ENCODE measurements at places on chromosomes 12 and 14. TPM values are rescaled to one million over a fixed set of nuclear protein-coding genes. Genes with fewer than 3 reads are reported as not detected.
A peak's percentile ranks its signal among the peaks of the same experiment; 100 is the strongest.

GRCh38 chr14:99316281-99317163 lies 44.5 kb upstream of the BCL11B start:
- no peak for DNase-seq

The CMKLR1 gene
- not detected for total RNA-seq

GRCh38 chr14:32656601-32657000 lies 282.1 kb upstream of the NPAS3 start:
- DNase-seq = no peak

- DNase-seq = no peak
Observed at GRCh38 chr12:12486661-12487240, 75.9 kb downstream of the DUSP16 start.

DNA sequence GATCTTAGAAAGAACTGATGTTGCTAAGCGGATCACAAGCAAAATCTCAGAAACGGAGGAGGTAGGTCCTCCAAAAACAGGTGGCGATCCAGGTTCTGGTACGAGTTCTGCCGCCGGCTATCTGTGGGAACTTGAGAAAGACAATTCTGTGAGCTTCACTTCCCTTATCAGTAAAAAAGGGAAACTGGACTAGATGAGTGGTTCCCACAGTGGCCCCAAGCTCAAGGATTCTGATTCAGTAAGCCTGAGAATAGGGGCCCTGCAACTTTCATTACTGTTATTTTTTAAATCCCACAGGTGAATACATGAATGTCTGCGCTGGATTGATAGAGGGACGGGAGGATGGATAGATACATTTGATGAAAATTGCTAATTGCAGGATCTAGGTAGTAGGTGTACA lies 160.2 kb downstream of the PPM1H start:
- no peak for DNase-seq

The AMHR2 gene
- total RNA-seq = not detected

- DNase-seq = no peak
Observed at GRCh38 chr14:67413806-67414769, 2.1 kb upstream of the PLEK2 start.

GRCh38 chr12:92199819-92200576 lies 54.4 kb upstream of the BTG1 start:
- no peak for DNase-seq

- no peak for DNase-seq
Observed at GRCh38 chr14:102180248-102180998, 40.7 kb downstream of the WDR20 start.

GRCh38 chr12:49428793-49429192 lies 61.5 kb downstream of the SPATS2 start:
- DNase-seq = no peak

DNA sequence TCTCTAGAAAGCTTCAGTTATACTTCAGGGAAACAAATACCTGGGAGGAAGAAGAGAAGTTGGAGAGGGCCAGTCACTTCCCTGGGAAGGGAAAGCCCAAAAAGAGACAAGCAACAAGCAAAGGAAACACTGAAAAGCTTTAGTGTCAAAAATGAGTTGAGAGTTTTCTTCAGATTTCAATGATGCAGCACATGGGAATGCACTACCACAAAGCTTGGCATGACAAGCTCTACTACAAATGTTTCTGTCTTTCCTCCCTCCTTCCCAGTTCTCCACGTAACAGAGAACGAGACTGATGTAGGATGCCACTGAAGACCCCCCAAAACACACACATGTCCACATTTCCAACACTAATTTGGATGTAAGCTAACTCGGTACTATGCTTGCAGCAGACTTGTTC lies 26.8 kb upstream of the ADAMTS20 start:
- no peak for DNase-seq

The LRRIQ1 gene
- total RNA-seq = not detected

GRCh38 chr12:121801595-121802484 lies 2.0 kb upstream of the SETD1B start:
- DNase-seq = peak; percentile 58

The GLI1 gene
- 6.4 TPM for total RNA-seq

The SNAPC1 gene
- 11.8 TPM for total RNA-seq

- DNase-seq = no peak
Observed at GRCh38 chr12:110649341-110649847, 35.5 kb downstream of the TCTN1 start.

- DNase-seq = no peak
Observed at GRCh38 chr14:61718039-61718438, 22.7 kb downstream of the HIF1A start.

DNA sequence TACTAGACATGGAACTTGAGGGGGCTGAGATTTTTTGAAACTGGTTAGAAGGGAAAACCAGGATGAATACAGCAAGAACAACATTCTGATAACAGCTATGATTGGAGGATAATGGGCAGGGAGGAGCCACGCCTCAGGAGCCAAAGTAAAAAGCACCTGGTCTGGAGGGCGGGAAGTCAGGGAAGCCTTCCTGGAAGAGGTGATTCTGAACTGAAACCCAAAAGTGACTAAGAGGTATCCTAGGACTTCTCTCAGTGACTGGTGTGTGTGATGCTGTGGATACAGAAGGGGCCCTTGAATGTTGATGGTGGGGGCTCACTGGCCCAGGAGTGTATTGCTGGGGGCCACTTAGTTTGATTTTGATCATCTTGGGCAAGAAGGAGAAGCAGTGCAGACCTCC lies 18.8 kb upstream of the GPR68 start:
- no peak for DNase-seq

The PYGL gene
- total RNA-seq = 1.4 TPM

DNA sequence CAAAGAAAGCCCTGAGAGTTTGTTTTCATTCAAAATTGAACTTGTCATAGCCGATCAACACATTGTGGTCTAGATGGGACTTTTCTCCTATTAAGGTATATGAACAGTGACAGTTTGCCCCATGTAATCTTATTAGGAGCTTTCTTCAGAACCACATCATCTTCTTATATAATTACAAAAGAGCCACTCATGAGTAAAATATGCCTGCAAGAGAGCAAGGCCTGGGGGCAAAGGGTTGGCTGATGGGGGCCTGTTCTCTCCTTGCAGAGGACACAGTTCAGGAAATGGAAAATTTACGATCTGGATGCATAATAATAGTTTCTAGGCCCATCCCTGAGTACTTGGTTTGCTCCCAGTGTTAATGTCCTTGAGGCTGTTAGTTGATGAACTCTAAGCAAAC lies 87.8 kb downstream of the FLRT2 start:
- no peak for DNase-seq

DNA sequence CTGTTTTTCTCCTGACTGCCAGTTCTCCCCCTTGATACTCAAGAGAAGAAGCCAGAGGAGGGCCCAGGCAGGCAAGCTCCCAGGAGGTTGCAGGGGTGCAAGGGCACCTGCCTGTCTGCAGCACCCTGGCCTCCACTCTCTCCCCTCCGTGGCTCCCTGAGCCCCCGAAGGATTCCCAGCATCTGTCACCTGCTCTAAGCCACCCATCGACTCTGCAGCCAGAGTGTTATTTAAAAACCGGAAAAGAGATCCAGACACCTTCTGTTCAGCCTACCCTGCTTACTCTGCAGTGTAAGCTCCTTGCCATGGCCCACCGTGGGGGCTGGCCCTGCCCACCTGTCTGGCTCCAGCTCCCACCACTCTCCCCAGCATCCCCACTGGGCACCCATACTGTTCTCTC lies 121.4 kb downstream of the KSR2 start:
- no peak for DNase-seq

- DNase-seq = no peak
Observed at GRCh38 chr12:117501076-117501869, 139.8 kb upstream of the NOS1 start.

- no peak for DNase-seq
Observed at GRCh38 chr14:90402016-90402415, 5.2 kb downstream of the CALM1 start.

DNA sequence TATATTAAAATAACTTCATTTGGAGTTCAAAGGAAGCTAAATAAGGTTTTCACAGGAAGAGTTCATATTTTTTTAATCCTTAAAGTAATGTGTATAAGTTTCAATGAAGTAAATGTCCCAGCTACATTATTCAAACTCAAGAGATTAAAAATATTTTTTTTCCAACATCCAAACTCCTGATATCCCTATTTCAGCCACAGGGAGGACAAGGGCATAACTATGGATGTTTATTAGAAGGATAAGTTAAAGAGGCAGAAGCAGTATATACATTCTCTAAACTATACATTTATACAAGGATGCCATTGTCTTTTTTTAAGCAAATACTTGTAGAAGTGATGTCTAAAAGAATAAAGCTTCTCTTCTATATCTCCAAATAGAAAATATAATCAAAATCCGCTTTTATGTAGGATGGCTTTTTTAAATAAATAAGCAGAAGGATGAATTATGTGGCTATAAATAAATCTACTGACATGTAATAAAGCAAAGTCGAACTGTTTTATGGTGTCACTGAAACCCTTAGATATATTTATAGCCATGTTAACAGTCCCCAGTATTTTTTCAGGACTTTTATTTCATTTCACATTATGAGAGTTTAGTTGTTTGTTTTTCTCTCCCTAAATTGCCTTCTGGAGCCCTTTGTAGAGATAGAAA lies 936.5 kb downstream of the DIO2 start:
- peak; percentile 28 for DNase-seq

DNA sequence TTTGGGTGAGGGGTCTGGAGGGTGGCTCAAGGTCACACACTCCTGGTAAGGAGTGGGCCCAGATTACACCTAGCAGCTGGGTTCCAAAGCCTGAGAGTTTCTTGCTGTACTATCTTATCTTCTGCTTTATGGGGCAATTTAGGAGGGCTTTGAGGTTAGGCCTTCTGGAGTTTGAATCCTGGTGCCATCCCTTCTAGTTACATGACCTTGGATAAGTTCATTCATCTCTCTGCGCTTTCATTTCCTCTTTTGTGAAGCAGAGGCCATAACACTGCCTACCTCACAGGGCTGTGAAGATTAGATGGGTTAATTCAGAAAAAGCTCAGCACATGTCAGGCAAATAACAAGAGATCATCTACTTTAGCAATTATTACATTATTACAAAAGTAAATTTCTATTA lies 7.4 kb upstream of the KRT77 start:
- no peak for DNase-seq

GRCh38 chr14:49306152-49306751 lies 279.9 kb downstream of the RPS29 start:
- DNase-seq = peak; percentile 13

DNA sequence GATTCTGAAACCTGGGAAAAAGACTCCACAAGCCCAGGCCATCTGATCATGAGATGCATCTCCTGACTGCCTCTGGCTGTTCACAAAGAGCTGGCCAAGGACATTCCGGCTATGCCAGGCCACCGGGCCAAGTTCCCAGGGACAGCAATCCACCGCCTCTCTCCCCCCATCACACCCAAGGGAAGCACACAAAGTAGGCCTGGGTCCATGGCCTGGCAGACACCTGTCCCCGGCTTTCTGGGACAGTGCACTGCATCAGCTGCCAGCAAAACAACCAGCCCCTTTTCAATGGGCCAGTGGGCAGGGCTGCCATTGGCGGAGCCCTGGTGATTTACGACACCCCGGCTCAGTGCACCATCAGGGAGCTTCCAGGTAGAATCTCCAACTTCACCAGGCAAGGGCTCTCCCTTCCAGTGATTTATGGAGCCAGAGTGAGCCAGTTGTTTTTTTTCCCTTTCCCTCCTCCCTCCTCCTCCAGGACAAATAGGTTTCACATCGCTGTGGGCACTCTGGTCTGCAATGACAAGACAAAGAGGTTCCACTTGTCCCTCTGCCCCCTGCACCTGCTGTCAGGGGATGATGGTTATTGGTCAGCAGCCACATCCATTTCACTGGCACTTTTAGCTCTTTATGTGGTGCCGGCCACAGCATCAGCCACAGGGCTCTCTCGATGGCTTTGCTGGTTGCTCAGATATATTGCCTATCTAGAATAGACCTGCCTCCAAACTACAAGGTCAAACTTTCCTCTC lies 149.6 kb downstream of the SLC38A6 start:
- DNase-seq = no peak

DNA sequence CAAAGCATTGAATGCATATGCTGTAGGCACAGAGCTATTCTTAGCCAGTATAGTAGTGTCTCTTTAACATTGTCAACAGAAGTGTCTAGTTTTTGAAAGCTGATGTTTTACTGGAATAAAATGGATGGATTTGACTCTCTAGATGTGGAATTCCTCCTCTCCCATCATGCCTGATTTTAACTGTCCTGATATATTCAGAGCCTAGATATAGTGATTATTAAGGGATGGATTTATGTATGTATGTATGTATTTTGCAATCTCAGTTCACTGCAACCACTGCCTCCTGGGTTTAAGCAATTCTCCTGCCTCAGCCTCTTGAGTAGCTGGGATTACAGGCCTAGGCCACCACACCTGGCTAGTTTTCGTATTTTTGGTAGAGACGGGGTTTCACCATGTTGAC lies 144.8 kb upstream of the NAV3 start:
- DNase-seq = no peak

- DNase-seq = no peak
Observed at GRCh38 chr12:104189915-104190555, 25.5 kb upstream of the TXNRD1 start.

- peak; percentile 67 for DNase-seq
Observed at GRCh38 chr14:100103250-100104005, 38.2 kb downstream of the EVL start.

DNA sequence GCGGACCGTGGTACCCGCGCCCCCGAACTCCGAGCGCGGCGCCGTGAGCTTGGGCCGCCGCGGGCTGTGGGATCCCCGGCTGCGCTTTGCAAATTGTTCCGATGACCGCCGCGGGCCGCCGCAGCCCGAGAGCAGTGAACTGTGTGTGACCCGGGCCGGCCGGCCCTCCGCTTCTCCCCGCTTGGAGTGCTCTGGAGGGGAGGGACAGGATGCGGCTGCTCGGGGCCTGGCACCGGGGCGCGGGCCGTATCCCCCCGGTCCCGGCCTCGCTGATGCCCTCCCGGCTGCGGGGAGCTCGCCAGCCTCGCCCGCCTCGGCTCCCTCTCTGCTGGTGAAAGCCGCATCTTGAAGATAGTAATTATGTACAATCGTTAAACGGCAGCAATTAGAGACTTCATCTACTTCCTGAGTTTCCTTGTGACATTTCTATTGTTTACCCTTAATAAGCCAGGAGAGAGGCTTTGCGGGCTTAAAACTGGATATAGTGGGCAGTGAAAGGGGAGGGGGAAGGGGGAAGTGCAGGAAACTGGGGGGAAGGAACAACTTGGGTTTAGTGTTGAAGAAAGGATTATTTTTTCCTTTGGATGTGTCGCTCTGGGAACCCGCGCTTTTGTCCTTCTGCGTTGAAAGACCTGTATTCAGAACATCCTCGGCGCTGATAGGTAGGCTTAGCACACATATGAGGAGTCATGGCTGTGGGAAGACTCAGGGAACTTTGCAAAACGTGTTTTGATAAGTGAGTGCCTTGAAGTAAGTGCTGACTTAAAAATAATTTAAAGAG lies 1.2 kb downstream of the PELI2 start:
- DNase-seq = peak; percentile 47

The HOXC4 gene
- total RNA-seq = 2.5 TPM

- no peak for DNase-seq
Observed at GRCh38 chr14:36129181-36129580, 47.3 kb downstream of the PTCSC3 start.

DNA sequence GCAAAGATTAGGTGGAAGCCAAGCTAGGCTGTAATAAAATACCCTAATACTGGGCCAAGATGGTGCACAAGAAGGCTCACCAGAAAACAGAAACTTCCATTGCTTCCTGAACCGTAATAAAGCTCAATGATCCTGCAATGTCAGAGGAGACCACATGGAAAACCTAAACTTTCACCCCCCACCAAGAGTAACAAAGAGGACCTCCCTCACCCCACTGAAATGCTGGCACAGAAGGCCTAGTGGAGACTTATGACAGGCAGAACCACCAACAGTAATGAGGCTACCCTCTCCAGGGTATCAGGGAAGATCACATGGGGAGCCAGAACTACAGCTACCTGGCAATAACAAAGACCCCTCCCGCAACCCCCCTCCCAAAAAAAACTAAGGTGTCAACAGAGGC lies 43.1 kb downstream of the CEP83 start:
- DNase-seq = no peak
